Stimulated activated CD4-positive, alpha-beta T cell treated with anti-CD3 and anti-CD28 coated beads, Interleukin-1b, Interleukin-23, amount 100 ng/mL, for 1 hour (primary cell): ENCODE measurements at places on chromosomes 5 and 9.

- DNase-seq: no peak
Measured at GRCh38 chr5:150497274-150497988, 10.5 kb upstream of the NDST1 start.

DNA sequence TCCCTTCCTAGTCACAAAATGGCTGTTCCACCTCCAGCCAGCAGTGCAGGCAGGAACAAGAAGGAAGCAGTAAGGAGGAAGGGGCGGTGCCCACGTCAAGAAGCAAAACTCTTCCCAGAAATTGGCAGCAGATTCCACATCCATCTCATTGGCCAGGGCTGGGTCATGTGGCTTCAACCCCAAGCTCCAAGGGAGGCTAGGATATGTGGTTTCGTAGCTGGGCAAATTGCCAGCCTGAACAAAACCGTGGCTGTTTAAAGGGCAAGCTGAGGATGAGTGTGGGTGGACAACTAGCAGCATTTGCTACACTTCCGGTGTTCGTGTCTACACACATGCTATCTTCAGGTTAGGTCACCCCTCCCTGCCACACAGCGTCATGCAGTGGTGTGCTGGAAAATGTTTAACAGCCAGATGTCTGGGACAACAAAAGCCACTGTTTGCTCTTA is 92.1 kb upstream of the MAP1B start:
- no peak for DNase-seq

- no peak for DNase-seq
Measured at GRCh38 chr9:136629001-136629878, 33.5 kb upstream of the EGFL7 start.

DNA sequence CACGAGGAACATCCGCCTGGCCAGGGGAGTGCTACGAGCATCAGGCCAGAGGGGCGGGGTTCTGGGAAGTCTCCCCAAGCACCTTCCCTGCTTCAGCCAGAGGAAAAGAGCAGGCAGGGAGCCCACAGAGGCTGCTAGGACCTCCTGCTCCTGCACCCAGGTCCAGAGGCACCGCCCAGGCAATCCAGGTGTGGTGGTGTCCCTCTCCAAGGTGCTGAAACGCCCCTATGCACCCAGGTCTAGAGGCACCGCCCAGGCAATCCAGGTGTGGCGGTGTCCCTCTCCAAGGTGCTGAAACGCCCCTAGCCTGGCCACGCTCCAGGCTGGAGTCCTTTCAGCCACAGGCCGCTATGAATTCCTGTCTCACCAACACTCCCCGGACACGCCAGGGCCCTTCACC is 10.7 kb upstream of the UBAC1 start:
- DNase-seq: no peak

DNA sequence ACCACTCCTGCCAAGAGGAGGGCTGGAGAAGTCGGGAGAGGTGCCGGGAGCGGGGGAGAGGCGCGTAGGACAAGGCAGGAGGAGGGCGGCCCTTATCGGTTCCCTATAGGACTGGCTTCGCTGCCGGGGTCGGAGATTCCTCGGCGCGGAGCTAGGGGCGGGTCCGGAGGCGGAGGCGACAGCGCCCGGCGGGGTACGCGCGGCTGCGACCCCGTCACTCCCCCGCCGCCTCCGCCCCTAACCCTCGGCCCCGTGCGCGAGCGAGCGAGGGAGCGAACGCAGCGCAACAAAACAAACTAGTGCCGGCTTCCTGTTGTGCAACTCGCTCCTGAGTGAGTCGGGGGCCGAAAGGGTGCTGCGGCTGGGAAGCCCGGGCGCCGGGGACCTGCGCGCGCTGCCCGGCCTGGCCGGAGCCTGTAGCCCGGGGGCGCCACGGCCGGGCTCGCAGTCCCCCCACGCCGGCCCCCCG is 2.0 kb downstream of the GLIS3 start:
- DNase-seq: no peak

DNA sequence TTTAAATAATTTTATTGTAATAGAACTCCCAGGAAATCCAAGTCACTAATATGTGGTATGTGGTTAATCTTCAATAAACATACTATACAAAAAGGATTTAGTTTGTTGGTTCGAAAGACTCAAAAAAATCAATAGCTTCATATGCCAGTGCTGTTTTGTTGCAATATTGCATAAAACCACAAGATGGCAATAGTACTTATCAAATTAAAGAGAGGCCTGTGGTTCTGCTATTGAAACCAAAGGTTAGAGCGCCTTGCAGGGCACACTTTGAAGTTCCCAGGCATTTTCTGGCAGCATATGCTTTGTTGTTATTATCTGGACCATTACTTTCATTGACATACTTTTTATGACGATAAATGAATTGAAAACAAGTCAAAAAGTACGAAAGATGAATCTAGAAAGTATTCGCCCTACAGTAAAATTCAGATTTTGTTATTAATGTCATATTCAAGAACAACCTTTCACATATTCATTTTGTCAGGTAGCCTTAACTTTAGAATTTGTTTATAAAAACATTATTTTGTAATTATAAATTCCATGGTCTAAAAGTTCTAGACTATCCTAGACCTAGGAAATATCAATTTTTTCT is 316.3 kb downstream of the MCTP1 start:
- no peak for DNase-seq

- no peak for DNase-seq
Measured at GRCh38 chr9:135252980-135253304, 165.5 kb downstream of the OLFM1 start.

- no peak for DNase-seq
Measured at GRCh38 chr5:98334946-98335345, 438.5 kb upstream of the RGMB start.

DNA sequence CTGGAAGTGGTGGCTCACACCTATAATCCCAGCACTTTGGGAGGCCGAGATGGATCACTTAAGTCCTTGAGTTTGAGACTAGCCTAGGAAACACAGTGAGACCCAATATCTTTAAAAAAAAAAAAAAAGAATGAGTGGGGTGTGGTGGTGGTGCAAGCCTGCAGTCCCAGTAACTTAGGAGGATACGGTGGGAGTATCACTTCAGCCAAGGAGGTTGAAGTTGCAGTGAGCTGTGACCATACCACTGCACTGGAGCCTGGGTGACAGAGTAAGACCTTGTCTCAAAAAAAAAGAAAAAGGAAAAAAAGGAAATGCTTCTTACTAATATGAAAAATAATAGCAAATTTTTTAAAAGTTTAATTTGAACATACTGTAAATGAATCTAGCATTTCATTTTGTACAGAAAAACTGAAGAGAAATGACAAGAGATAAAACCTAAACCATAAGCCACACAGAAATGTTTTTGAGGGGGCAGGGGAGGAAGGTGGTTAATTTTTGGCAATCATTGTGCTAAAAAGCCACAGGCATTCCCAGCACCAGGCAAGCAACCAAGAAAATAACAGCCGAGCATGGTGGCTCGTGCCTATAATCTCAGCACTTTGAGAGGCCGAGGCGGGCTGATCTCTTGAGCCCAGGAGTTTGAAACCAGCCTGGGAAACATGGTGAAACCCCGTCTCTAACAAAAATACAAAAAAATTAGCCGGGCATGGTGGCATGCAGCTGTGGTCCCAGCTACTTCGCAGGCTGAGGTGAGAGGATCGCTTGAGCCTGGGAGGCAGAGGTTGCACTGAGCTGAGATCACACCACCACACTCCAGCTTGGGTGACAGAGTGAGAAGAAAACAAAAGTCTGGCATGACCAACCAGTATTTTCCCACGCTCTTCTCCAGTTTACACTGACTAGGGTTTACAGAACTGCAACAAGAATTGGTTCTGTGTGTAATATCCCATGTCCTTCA is 114.5 kb upstream of the NR5A1 start:
- DNase-seq: no peak

- no peak for DNase-seq
Measured at GRCh38 chr9:89386797-89387196, 68.5 kb downstream of the SECISBP2 start.

GRCh38 chr5:66285343-66285922 is 141.3 kb downstream of the SREK1 start:
- no peak for DNase-seq

DNA sequence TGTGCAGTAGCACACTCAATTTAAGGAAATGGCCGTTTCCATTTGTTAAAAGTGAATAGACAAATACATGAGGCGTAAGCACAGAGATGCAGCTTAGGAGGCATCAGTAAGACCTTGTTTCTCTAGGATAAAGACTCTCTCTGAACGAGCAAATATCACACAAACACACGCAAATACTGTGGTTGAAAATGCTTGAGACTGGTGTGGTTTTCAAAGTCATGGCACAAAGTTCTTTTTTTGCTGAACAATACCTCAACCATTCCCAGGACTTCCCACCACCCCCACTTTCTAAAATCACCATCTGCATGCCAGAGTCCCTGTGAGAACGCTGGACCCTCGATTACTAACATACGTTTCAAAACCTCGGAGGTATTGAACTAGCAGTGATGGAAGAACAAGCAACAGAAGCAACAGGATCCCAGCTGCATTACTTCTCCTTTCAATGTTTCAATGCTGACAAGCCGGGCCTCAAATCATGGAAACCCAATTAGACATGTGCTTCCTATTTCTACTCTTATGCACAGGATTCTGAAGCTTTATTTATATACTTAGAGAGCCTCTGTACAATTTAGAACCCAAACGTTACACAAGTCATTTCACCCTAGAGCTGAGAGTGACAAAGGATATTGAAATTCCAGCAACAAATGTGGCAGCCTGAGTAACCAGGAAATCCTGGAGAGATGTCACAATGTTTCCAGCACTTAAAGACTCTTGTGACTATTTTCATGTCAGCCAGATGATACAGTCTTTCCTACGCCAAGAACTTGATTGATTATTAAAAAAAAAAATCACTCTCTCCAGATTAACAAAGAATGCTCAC is 63.9 kb downstream of the CDC14B start:
- DNase-seq: no peak

DNA sequence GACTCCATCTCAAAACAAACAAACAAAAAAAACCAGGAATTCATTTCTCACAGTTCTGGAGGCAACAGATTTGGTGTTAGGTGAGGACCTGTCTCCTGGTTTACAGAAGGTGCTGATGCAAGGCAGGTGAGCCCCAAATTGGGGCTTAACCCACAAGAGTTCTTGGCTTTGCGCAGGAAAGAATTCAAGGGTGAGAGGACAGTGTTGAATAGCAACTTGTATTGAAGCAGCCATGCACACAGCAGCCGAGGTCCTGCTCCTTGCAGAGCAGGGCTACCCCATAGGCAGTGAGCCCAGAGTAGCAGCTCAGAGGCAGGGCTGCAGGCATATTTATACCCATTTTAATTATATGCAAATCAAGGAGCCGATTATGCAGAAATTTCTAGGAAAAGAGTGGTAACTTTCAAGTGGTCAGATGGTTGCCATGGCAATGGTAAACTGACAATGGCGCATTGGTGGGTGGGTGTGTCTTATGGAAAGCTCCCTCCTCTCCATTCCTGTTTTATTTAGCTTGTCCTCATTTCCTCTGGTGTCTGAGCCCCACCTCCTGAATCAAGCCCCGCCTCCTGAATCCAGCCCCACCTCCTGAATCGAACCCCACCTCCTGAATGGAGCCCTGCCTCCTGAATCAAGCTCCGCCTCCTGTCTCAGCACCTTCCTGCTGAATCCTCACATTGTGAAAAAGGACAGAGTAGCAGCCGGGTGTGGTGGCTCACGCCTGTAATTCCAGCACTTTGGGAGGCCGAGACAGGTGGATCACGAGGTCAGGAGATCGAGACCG is 34.5 kb upstream of the COL5A1 start:
- no peak for DNase-seq

DNA sequence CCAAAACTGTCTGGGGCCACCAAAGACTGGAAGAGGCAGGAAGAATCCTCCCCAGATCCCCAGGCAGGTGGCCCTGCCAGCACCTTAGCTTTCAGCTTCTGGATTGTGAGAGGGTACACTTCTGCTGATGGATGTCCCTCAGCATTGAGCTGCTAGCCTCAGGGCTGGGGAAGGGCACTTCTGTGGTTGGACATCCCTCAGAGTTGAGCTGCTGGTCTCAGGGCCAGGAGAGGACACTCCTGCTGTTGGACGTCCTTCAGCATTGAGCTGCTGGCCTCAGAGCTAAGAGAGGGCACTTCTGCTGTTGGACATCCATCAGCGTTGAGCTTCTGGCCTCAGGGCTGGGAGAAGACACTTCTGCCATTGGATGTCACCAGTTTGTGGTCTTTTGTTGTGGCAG is 83.8 kb upstream of the FCN1 start:
- no peak for DNase-seq

GRCh38 chr5:92852219-92852618 is 728.8 kb downstream of the NR2F1-AS1 start:
- DNase-seq: no peak

GRCh38 chr9:100170085-100170484 is 71.0 kb downstream of the INVS start:
- no peak for DNase-seq

- DNase-seq: no peak
Measured at GRCh38 chr9:129583308-129584038, 37.4 kb downstream of the C9orf50 start.

DNA sequence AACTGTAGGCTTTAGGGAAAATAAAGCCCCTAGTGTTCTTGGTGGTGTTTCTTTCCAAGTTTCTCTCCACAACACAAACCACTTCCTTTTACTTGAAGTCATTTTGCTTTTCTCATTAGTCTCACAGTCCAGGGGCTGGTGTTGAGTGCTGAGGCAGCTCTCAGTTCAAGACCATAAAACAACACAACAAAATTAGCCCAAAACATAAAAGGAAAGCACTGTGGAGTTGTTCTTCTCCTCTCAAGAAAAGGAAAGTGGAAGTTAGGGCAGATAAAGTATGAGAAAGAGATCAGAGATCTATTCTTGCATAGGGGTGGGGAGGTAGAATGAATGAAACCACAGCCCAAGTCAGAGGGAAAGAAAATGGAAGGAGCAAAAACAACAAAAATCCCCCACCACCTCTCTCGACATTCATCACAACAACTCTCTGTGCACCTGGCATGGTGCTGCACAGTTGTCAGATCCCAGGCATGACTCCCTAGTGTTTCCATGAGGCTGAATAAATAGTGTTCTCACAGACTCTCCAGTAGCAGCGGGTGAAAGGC is 569.9 kb downstream of the RAB3C start:
- DNase-seq: no peak

DNA sequence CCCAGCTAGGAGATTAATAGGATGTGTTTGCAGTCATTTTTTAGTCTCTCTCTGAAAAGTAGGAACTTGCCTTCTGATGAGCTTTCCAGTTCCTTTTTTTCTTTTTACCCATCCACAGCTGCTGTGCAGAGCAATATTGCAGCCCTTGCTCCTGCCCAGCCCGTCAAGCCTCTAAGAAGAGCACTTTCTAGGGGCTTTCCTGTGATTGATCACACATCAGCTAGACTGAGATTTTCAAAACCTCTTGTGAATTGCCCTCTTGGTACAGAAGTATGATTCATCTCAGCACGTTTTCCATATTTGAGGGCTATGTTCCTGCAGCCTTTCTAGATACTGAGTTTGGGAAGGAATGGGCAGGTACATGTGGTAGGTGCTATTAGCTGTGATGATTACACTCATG is 93.9 kb downstream of the GALNT10 start:
- no peak for DNase-seq

- no peak for DNase-seq
Measured at GRCh38 chr5:1168796-1169195, 32.6 kb upstream of the SLC6A19 start.

DNA sequence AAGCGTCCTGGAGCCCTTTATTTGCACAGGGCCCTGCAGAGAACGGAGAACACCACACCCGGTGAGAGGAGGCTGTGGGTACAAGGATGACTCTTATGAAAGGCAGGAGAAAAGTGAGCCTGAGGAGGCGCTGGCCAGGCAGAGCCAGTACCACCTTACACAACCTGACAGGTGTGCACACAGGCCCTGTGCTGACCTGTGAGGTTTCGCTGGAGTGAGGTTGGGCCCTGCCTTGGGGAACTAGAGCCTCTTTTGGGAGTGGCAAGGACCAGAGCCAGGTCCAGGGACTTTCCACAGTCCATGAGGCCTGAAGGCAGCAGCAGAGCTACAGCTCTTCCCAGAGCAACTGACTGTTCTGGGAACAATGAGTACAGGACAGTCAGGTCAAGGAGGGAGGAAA is 3.1 kb downstream of the SRD5A1 start:
- DNase-seq: no peak
